D341Med (cell line): ENCODE measurements at places on chromosomes 2 and 18.

GRCh38 chr2:129302106-129302505, 677.4 kb upstream of the RAB6C start:
- DNase-seq: no peak

DNA sequence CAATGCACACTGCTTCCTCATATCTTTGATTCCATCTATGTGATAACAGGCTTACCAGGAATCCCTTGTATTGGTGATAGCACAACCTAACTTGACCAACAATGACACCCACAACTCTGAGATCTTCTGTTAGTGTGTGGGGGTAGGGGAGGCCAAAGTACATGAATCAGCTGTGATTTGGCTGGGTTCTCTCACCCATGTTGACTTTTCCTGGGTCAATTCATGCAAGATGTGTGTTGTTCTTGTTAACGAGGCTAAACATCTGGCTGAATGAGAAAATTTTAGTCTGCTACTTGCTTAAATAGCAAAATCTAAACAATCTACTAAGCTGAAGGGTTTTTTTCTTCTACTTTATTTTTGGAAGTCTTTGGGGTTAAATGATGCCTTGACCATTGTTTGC, 341.2 kb upstream of the SLC14A2 start:
- no peak for DNase-seq

DNA sequence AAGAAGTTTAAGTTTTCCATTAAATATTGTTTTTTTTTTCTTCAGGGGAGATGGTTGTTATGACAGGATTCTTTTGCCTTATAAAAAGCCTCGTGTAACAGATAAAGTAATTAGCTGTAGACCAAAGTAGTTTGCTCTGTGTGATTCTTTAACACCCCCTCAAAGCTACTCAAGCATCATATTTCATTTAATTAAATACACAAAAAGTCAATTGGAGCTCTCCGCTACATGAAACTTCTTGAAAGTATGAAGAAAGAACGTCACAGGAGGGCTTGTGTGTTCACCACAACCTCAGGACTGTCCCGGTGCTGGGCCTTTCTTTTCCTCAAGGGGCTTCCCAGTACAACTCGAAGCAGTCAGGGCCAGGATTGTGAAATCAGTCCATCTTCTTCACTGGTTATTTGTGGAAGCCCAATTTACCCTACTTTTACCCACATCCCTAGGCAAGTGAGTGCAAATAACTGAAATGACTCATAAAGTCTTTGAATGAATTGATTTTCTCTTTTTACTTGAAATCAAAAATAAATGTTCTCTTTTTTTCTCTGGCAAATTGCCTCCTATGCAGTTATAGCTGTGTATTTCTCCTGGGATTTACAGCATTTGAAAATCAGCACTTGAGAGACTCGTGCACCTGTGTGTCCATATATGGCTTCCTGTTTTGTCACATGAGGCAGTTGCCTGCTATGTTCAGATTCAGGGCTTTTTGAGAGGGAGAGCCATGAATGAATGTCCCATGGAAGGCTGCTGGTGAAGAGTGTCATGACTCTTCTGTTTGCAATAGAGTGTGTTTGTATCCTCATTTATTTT, 48.6 kb downstream of the LINC00305 start:
- DNase-seq: no peak

DNA sequence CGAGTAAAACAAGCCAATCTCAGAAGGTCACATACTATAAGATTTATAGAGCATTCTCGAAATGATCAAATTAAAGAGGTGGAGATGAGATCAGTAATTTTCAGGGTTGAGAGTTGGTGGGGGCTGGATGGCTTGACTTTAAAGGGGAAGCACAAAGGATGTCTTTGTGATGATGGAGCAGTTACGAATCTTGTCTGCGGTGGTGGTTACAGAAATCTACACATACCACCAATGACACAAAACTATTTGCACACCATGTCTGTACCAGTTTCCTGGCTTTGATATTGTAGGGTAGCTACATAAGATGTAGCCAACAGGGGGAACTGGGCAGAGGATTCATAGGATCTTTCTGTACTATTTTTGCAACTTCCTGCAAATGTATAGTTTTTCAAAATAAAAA, 190.6 kb upstream of the SMIM21 start:
- DNase-seq: no peak

DNA sequence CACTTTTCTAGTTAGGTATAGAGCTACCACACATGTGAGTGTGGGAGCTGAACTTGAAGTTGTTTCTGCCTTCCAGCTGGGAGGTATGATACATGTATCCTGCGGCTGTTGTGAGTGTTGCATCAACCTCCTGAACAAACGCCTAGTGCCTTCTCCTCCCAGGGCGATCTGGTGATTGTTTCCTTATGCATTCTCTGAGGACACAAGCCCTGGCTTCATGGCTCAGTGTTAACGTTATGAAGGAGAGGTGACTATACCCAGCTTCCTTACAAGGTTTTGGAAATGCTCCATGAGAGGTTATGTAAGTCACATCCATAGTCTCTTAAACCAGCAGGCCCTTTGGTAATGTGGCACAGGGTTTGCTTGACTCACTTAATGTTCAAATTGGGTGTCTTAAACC, 64.9 kb downstream of the SPRED2 start:
- no peak for DNase-seq
